ENCODE measurements at places on chromosomes 12 and 14.

GRCh38 chr14:100573757-100574641, 13.2 kb downstream of the BEGAIN start:
- DNase-seq = no peak

DNA sequence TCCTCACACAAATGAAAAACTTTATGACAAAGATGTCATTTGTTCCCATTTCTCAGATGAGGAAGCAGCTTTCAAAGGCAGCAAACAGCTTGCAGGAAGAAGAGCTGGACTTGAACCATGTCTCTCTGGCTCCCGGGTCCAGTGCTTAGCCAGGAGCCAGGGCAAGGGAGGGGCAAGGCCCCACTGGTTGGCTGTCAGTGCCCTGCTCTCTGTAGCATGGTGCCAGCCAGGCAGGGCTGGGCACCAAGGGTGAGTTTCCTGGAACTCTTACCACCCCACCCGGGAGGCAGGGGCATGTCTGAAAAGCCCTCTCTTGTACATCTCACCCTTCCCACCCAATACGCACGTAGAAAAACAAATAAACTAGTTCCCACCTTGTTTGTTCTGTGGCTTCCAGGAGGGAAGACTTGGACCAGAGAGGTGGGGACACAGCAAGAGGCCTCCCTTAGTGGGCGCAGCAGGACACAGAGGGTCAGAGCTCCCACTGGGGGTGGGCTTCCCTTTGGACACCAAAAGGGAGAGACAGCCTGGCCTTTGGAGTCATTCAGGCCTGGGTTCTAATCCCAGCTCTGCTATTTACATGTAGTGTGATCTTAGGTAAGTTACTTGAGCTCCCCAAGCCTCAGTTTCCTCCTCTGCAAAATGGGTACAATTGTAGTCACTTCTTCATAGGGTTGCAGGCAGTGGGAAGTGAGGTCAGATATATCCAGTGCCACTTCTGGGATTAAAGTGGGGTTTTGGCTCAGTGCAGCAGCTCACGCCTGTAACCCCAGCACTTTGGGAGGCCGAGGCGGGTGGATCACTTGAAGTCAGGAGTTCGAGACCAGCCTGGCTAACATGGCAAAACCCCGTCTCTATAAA, 17.2 kb downstream of the TRPV4 start:
- DNase-seq = no peak

DNA sequence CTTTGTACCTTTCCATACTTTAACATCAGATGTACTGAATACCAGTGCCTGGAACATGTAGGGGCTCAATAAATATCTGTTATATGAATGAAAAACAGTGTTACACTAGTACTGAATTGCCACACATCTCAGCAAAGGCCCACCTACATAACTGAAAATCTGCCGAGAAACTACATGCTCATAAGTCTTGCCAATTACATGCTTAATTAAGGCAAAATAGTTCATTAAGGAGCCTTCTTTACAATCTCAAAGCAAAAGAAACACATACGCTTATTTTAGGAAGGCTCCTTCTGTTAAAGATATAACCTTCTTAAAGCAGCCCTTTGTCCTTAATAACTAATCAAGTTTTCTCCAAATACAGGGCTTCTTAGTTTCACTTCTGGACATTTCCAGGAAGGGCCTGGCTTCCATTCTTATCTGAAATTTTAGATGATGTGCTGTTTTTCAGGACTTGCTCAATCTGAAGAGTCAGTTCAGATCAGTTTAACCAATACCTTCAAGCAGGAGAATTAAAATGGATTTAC, 11.5 kb downstream of the LIMA1 start:
- no peak for DNase-seq

DNA sequence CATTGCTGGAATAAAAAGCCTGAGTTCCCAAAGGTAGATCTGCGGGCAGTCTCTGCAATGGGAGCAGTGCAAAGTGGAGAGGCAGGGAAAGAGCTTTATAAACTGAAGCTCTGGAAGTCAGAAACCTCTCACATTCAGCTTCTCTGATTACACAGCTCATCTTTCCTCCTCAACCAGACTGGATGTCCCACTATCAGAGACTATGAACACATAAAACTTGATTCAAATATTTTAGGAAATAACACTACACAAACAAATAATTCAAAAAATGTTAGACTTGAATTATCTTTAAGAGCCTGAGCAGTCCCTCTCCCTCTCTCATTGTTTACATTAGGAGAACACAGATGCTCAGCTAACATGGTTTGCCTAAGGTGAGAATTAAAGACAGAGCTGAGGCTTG, 72.9 kb downstream of the DENND5B start:
- DNase-seq = no peak

GRCh38 chr14:61712137-61712536, 16.8 kb downstream of the HIF1A start:
- DNase-seq = no peak

GRCh38 chr12:110421159-110421661, 17.7 kb upstream of the ANAPC7 start:
- no peak for DNase-seq

DNA sequence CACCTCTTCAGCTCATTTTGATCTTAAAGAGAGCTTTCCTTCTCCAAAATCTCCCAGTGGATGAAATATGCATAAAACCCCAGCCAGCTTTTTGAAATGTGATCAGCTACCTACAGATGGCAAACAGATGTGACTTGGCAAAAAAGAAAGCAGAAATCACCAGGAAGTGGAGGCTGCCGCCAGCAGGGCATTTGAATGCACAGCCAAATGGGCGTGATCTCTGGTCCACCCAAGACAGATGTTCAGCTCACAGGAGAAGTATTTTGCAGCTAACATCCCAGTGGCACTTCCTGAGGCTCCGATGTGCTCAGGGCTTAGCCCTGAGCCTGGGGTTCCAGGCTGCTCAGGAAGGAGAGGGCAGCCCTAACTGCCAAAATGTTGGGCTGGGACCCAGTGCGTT, 78.3 kb downstream of the LGMN start:
- DNase-seq = no peak

DNA sequence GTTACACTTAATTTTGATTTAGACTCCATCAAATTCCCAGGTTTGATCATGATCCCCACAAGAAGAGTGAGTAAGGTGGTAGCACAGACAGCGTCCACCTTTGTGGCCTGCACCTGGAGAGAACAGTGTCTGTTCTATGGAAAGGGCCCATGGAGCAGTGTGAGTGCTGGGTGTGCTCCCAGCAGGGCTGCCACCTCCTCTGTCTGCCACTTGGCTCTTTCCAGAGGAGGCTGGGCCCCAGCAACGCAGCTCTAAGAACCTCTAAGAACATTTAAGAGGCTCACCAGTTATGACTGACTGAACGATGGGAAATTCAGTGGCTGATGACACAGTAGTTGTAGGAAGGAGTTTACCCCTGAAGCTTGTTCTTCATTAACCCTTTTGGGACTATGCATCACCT, 17.3 kb downstream of the VDR start:
- DNase-seq = no peak

DNA sequence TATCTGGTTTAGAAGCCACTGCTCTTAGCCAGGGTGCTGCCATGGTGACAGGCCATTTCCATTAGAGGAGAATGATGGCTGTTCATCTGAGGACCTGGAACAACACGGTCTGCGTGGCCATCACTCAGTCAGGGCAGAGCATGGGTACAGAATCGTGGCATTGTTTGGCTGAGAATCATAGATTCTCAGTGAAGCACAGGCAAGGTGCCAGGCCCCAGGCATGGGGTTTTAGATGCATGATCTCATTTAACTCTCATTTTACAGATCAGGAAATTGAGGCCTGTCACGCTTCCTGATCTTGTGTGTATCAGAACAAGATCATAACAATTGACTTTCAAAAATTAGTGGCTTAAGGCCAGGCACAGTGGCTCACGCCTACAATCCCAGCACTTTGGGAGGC, 26.8 kb upstream of the IRF2BPL start:
- DNase-seq = no peak

DNA sequence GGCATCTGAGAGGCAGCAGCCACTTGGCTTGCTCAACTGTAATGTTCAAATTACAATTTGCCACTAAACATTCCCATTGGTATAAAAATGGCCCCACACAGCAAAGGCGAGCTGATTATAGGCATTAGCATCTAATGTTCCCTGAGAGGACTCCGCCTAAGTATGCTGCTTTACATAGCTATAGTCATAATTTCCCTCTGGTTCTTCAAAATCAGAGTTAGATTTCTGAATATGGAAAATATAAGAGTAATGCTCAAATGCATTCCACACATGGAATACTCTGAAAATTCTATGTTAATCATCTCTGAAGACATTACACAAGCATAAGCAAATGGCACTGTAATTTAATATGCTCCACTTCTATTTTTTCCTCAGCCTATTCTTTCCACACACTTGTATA, 83.7 kb upstream of the BTG1 start:
- DNase-seq = no peak

DNA sequence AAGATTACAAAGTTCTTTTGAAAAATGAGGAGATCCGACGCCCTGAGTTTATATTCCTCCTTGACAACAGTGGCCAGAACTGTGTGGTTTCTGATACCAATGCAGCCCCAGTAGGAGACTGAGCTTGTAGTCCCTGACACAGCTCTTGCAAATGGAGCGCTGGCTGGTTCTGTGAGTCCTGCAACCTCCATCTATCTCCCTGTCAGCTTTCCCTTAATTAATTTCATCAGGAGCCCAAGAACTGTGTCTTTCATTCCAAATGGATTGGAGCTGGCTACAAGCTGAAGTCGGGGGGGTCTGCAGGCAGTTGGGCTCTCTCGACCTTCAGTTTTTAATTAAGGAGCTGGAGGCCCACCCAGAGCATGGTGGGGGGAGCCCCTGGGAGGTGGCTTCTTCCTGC, 160.6 kb downstream of the ADGRD1 start:
- DNase-seq = no peak

DNA sequence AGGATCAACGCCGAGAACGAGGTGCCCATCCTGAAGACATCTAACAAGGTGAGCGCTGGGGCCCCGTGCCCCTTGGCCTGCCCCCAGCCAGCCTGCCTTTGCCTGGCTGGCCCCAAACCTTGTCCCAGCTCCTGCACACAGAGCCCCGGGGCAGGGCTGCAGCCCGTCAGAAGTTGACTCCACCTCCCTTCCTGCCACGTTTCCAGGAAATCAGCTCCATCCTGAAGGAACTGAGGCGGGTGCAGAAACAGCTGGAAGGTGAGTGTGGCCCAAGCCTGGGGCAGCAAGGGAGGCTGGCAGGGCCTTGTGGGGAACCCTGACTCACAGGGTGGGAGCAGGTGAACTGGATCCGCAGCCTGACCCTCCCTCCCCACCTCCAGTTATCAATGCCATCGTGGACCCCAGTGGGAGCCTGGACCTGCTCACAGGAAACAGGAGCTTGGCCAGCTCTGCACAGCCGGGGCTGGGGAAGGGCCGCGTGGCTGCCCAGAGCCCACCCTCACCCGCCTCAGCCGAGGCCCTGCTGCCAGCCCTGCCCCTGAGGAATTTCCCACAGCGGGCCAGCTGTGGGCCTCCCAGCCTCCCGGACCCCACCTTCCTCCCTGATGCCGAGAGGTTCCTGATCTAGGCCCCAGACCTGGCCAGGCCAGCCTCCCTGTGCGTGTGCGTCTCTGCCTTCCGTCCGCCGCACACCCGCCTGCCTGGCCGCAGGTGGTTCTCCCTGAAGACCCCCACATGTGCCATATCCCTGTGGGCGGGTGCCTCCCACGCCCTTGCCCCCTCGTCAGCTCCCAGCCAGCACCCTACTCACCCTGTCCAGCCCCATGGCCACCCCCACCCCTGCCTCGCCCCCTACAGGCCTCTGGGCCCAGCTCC, 29.5 kb downstream of the CEP170B start:
- DNase-seq = no peak

DNA sequence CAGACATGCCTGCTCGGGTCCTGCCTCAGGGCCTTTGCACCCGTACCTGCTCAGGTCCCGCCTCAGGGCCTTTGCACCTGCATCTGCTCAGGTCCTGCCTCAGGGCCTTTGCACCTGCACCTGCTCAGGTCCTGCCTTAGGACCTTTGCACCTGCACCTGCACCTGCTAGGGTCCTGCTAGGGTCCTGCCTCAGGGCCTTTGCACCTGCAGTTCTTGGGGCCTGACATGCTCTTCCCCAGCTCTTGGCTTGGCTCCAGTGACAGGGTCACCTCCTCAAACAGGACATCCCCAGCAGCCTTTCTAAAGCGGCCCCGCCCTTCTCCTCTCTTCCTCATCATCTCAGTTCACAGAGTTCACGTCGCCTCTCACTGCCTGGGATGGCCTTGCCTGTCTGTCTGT, 54.9 kb upstream of the NCOR2 start:
- DNase-seq = no peak

GRCh38 chr14:51327376-51327775, 87.3 kb downstream of the TMX1 start:
- no peak for DNase-seq

DNA sequence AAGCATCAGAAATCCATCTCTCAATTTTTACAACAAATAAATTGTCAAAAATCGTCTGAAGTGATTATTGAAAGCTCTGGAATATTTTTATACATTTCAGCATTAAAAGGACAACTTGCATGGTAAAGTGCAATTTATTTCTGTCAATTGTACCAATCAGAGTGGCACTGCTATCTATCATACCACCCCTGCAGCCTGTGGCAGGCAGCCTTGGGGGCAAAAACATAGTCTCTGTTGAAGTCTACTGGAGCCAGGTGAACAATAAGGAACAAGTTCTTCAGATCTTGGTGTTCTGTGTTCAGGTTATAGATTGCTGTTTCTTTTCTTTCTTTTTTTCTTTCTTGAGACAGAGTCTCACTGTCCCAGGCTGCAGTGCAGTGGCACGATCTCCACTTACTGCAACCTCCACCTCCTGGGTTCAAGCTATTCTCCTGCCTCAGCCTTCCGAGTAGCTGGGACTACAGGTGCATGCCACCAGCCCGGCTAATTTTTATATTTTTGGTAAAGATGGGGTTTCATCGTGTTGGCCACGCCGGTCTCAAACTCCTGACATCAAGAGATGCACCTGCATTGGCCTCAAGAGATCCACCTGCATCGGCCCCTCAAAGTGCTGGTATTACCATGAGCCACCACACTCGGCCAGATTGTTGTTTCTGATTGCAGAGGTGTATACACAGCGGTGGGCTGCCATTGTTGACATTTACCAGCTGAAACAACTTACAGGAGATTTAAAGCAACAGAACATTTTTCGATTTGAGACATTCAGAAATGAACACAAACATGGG, 629.6 kb downstream of the SLC16A7 start:
- DNase-seq = no peak

GRCh38 chr12:2854669-2855453, 2.0 kb downstream of the TEX52 start:
- no peak for DNase-seq

- DNase-seq = no peak
Measured at GRCh38 chr12:111341426-111342065, 27.3 kb downstream of the PHETA1 start.

DNA sequence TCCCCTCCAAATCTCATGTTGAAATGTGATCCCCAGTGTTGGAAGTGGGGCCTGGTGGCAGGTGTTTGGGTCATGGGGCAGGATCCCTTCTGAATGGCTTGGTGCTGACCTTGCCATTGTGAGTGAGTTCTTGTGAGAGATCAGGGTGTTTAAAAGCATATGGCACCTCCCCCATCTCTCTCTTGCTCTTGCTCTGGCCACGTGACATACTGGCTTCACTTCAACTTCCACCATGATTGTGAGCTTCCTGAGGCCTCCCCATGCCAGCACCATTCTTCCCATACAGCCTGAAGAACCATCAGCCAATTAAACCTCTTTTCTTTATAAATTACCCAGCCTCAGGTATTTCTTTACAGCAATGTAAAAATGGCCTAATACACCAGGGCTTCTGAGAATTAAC, 79.8 kb upstream of the C14orf132 start:
- DNase-seq = no peak

- no peak for DNase-seq
Measured at GRCh38 chr12:30902001-30902400, 24.5 kb upstream of the TSPAN11 start.

Measured in mucosa of gallbladder (tissue), 1 donor.